Body of pancreas (tissue), 4 donors: ENCODE measurements at places on chromosomes 6 and 20. TPM values are rescaled to one million over a fixed set of nuclear protein-coding genes. Genes with fewer than 3 reads are reported as not detected.

Gene RHAG
- not detected for total RNA-seq

Gene GRM4
- not detected for total RNA-seq

- H3K36me3 ChIP-seq = no peaks in the 10 kb centered on the region
- H3K27ac ChIP-seq = no peak overlapping the region
- H3K4me3 ChIP-seq = no peak overlapping the region
These were observed 29.4 kb upstream of the ZNF831 start for GRCh38 chr20:59134182-59134581.

DNA sequence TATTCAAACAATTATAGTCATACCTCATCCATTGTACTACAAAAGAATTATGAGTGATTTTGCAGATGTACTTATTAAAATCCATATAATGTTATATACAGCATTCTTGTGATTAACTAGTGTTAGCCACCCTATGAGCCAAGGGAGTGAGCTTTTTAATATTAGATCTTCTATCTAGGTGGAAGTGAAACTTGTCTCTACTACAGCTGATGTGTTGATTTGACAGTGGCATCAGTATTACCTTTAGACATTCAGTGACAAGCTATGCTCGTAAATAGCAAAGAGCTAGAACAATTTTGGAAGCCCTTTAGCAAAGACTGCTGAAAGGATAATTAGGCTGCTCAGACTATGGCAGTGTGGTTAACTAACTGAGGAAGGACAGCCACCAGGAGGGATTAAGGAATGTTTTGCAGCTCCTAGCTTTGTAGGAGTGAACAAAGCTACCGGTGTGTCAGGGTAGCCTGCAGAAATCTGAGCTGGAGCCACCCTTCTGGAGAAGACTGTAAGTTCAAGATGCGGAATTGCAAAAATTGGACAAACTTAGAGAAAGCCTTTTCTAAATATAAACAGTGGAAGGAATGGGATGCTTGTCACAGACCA lies 73.7 kb downstream of the AFG1L start:
- H3K36me3 ChIP-seq = no peaks in the 10 kb centered on the region
- no peaks in the 10 kb centered on the region for H3K27me3 ChIP-seq
- H3K4me3 ChIP-seq = no peak overlapping the region

DNA sequence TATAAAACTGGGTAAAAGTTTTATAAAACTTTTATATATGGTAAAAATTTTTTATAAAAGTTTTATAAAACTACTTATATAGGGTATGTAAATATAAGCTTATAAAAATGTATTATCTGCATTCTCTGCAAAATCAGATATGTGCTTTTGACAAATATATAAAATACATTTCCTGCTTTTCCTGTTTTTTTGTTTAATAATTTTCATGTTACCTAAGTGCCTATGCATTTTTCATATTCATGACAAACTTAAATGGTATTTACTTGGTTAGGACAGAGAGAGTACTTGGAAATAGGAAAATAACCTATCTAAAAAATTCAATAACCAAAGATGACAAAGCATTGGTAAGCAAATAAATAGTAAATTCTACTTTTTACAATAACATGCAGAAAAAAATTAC lies 41.2 kb downstream of the ADGRG6 start:
- no peak overlapping the region for H3K27ac ChIP-seq
- H3K4me3 ChIP-seq = no peak overlapping the region
- no peaks in the 10 kb centered on the region for H3K27me3 ChIP-seq
- DNase-seq = no peak
- no peaks in the 10 kb centered on the region for H3K4me1 ChIP-seq

DNA sequence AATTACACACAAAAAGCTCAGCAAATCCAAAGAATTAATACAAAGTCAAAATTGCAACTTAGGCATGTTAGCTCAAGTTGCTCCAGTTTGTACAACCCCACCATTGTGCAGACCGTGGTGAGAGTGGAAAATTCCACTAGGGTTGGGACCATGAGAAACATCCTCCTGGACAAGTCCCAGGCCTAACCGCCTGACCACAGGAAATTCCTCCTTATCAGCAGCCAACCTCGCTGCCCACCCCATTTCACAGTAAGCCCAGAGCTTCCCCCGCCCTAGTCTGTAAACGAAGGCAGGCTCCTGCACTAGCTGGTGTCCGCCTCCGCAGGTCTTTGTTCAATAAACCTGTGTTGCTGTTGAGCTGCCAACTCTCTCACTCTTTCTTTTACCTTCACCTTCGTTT lies 1023.3 kb downstream of the EYS start:
- DNase-seq = no peak
- no peaks in the 10 kb centered on the region for H3K4me1 ChIP-seq
- no peak overlapping the region for H3K4me3 ChIP-seq
- no peaks in the 10 kb centered on the region for H3K36me3 ChIP-seq
- no peaks in the 10 kb centered on the region for H3K27me3 ChIP-seq

Gene NKX2-4
- total RNA-seq = not detected

DNA sequence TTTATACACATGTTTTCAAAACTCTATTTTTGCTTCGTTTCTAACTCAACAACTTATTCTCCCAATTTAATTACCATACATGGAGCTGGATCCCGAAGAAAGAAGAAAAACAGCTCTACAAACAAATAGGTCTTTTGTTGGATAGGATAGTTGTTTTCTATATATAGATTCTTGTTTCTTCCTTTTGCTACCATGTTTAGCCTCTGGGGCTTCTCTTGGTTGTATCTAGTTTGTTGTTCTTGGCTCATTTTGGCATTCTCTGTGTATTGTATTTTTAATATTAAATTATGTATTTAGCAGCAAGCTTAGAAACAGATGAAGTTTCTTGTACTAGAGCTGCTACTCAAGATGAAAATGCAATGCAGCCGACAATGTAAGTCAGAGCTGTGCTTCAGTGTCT lies 60.9 kb downstream of the PLCB4 start:
- no peak overlapping the region for H3K4me3 ChIP-seq
- no peak for DNase-seq

DNA sequence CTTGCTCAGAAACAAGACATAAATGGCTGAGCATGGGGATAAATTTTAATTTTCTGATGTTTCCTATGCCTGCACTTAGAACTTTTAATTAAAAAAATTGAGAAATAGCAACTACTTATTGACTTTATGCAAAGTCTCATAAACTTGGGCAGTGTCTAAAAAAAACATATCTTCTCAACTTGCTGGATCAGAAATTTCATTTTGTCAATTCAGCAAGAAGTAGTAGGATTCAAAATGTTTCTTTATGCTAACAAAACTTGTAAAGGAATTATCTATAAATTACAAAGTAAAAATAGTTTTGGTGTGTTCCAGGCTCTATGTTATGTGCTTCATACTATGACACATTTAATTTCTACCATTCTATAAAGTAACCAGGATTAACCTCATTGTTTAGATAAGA lies 562.2 kb upstream of the IMPG1 start:
- no peak for DNase-seq
- no peaks in the 10 kb centered on the region for H3K4me1 ChIP-seq
- no peak overlapping the region for H3K27ac ChIP-seq
- no peaks in the 10 kb centered on the region for H3K27me3 ChIP-seq

DNA sequence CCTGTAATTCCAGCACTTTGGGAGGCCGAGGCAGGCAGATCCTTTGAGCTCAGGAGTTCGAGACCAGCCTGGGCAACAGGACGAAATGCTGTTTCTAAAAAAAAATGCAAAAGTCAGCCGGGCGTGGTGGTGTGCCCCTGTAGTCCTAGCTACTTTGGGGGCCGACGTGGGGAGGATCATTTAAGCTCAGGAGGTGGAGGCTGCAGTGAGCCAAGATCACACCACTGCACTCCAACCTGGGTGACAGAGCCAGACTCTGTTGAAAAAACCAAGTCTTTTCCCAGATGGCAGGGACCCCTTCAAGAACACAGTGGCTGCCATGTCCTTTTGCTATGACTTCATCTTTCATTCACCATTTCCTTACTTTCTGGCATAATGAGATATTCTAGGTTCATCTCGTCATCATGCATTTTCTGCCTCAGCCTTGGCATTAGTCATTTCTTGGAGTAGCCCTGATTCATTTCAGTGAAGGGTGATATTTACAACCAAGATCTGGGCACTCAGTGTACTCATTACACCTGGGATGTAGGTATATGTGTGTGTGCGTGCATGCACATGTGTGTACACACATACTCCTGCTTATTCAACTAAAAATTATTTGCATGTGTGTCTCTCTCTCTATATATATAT lies 61.4 kb upstream of the TOX2 start:
- DNase-seq = no peak
- no peaks in the 10 kb centered on the region for H3K36me3 ChIP-seq
- H3K4me3 ChIP-seq = no peak overlapping the region

- H3K4me3 ChIP-seq = no peak overlapping the region
- no peaks in the 10 kb centered on the region for H3K4me1 ChIP-seq
- no peak for DNase-seq
These were observed 23.2 kb upstream of the UNC93A start for GRCh38 chr6:167267921-167268401.

DNA sequence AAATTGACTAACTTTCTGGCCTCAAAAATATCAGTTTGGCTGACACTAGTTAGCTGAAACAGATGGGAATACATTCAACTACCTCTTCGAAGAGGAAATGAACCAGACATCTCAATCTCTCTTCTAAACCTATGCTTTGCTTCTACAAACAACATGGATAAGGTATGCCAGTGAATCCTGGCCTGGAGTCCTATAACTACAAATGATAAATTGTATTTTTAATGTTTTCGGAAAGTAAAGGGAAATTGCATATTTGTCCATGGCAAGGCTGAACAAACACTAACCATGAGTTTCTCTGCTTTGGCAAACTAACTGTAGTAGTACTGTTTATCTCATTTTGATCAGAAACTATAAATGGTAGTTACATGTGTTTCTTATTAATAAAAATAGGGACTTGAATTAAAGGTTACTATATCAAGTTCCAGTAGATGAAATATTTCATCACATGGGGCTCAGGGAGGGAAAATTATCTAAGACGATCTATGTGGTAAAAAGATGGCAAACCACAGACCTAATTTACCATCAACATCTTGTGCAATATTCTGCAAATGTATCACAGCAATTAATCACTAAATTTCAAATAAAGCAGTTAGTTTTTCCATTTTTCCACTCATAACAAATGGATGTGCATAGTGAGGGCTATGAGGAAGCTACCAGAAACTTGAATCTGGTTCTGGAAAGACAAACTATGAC lies 76.8 kb downstream of the COL12A1 start:
- no peaks in the 10 kb centered on the region for H3K4me1 ChIP-seq
- no peaks in the 10 kb centered on the region for H3K36me3 ChIP-seq
- H3K27me3 ChIP-seq = no peaks in the 10 kb centered on the region
- no peak for DNase-seq

DNA sequence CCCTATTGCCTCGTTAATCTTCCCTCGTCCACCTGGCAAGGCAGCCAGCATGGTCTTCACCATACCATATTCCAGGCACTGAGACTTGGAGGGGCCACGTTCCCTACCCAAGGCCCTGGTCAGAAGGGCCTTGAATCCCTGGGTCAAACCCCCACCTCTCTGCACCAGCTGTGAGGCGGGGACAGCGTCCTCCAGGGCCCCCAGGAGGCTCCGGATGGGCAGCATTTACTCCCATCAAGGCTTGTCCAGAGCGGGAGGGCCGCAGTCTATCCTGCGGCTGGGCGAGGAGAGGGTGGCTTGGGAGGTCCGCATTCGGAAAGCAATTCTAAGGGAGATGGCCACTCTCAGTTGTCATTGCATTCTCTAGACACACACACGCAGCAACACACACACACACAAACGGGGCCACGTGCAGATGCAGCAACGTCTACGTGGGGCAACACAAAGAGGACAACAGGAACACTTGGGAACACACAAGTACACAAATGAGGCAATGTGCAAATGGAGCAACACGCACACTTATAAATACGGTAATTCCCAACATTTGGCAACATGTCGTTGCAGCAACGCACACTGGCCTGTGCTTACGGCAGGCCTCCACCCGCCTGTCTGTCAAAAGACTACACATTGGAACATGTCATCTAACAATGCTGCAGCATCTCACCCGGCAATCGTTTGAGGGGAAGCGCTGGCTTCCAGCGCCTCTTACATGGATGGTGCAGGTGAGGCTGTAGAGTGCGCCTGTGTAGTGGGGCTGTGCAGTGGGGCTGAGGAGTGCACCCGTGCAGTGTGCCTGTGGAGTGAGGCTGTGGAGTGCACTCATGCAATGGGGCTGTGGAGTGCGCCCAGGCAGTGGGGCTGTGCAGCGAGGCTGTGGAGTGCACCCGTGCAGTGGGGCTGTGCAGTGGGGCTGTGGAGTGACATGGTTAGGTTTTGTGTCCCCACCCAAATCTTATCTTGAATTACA lies 12.9 kb upstream of the NTSR1 start:
- peaks cover 3% of the 10 kb centered on the region for H3K4me1 ChIP-seq
- H3K27me3 ChIP-seq = no peaks in the 10 kb centered on the region
- no peaks in the 10 kb centered on the region for H3K36me3 ChIP-seq
- no peak for DNase-seq

DNA sequence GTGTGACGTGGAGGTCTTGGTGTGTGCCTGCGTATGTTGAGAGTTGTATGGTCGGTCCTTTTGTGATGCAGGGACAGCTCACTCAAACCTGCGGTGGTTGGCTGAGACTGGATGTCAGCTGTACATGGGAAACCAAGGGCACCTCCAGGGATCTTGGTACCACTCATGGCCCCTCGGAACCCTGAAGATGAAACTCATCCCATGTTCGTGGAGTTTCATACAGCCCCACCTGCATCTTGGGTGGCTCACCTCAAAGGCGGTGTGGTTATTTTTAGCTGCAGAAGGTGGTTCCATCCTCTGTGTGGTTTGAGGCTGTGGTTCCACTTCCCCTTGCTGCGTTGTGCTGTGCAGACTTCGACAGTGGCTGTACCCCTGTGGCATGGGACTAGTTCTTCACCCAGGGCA lies 52.6 kb upstream of the SLC22A1 start:
- H3K27ac ChIP-seq = no peak overlapping the region
- DNase-seq = no peak
- H3K4me3 ChIP-seq = no peak overlapping the region

Gene F13A1
- 19.8 TPM for total RNA-seq

DNA sequence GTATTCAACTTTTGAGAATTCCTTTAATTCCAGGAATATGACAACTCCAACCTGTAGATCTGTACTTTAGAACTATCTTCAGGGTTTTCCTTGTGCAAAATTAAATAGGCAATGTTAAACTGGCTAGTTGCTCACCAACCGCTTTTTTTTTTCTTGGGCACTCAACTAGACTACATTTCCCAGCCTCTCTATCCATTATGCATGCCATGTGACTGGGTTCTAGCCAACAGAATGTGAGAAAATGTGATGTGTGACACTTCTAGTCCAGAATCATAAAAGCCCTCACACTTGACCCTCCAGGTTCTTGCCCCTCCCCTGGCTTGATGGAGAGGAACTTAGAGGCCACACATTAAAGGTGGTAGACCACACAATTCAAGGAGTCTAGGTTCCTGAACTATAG lies 166.0 kb downstream of the LMBRD1 start:
- no peaks in the 10 kb centered on the region for H3K4me1 ChIP-seq
